B cell (primary cell): ENCODE measurements at places on chromosomes 11 and 22.

DNA sequence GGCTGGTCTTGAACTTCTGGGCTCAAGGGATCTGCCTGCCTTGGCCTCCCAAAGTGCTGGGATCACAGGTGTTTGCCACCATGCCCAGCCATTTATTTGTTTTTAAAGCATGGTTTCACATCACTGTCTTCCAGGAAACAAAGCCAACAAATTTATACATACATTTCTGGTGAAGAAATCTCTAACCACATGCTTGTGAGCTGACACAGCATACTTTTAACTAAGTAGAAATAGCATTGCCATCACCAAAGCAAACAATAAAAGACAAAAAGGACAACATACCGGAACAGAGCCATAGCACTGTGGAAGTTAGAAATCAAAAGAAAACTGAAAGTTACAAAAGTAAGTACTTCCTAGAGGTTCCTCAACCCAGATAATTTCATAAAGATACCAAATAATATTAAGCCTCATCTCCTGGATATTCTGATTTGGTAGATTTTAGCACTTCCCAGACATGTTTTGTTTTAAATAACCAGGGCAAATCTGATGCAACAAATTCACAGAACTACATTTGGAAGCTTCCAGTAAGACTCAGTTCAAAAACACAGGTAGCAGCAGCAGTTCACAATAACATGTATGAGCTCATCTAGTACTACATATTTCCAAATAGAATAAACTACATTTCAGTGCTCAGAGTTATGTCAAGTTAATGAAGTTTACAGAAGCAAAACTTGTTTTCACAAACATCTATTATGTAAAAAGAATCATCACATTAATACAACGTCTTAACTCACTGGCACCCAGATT is 70.6 kb downstream of the RRAS2 start:
- DNase-seq: no peak

- DNase-seq: no peak
Measured at GRCh38 chr11:17430616-17431015, 42.2 kb upstream of the KCNJ11 start.

DNA sequence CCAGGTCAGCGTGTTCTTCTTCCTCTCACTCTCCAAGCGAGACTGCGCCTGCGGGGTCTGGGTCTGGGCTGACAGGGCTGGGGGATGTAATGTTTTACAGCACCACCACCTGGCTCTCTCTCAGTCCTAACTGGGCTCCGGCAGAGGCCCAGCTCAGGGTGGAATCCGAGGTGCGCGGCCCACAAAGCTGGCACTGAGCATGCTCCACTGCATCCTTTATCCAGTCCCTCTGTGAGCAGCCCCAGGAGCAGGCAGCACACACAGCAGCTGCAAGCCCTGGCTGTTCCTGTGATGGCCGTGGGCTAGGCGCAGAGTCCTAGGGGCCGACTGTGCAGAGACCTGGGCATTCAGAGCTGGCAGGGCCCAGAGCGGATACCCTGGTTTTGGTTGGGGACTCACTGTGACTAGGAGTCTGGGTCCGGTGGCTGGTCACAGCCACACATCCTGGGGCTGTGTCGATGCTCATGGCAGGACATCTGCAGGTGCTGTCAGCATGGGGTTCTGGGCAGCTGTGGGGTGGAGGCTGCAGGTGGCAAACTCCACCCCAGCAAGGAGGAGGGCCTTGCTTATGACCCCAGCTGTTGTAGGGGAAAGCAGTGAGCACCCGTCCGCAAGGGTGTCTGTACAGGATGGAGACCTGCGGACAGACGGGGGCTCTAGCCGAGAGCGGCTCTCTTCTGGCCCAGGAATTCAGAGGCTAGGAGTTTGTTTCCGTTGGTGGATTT is 4.0 kb downstream of the LRRC75B start:
- no peak for DNase-seq

DNA sequence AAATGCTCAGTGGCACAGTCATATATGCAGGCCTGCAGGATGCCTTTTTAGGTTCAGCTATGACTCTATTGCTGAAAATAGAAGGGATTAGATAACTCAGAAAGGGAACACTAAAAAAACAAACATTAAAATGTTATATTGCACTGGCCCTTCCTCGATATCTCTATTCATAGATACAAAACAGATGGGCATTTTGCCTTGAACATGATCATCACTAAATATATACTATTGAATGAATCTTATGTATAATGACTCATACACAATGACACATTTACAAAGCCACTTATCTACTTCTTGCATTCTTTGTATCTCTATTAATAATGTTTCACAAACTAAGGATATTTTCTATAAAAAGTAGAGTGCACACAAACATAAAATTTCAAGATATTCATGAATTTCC is 2352.8 kb upstream of the RAG2 start:
- DNase-seq: no peak

DNA sequence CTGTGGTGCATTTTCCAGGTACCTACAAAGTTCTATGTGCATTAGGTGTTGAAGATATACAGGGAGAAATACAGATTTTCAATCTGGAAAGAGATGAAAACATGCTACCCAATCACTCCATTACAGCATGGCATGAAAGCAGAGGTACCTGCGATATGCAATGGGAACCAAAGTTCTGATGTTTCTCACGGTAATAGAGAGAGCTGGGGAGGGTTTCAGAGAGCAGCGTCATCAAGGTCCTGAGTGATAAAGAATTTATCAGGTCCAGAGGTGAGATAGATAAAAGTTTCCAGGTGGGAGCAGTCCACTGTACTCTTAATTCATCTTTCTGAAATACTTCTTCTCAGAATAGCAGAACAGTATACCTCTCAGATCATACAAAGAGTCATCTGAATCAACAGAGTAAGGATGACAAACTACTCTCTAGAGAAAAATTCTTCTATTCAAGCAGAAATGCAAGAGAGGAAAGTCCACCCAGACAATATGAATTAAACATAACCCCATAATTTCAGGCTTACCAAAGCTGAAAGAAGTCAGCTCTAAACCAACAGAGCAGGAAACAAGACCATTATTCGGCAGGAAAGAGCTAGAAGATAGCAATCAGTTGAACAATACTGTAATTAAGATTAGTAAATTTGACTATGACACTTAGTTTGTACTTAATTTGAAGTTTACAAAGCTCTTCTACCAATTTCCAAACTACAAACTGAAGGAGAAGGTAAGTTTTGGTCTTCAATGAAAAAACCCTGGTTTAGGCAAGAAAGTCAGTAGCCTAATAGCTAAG is 12.8 kb downstream of the CTSC start:
- DNase-seq: no peak

GRCh38 chr11:12100841-12101242 is 9.5 kb upstream of the MICAL2 start:
- DNase-seq: no peak

GRCh38 chr22:40401981-40402406 is 31.6 kb downstream of the SGSM3 start:
- peak; percentile 63 for DNase-seq

- no peak for DNase-seq
Measured at GRCh38 chr11:69459848-69460539, 21.5 kb upstream of the LINC01488 start.

GRCh38 chr22:49512487-49513165 is 315.0 kb downstream of the BRD1 start:
- DNase-seq: no peak

- DNase-seq: no peak
Measured at GRCh38 chr11:12393691-12394090, 16.3 kb downstream of the PARVA start.

DNA sequence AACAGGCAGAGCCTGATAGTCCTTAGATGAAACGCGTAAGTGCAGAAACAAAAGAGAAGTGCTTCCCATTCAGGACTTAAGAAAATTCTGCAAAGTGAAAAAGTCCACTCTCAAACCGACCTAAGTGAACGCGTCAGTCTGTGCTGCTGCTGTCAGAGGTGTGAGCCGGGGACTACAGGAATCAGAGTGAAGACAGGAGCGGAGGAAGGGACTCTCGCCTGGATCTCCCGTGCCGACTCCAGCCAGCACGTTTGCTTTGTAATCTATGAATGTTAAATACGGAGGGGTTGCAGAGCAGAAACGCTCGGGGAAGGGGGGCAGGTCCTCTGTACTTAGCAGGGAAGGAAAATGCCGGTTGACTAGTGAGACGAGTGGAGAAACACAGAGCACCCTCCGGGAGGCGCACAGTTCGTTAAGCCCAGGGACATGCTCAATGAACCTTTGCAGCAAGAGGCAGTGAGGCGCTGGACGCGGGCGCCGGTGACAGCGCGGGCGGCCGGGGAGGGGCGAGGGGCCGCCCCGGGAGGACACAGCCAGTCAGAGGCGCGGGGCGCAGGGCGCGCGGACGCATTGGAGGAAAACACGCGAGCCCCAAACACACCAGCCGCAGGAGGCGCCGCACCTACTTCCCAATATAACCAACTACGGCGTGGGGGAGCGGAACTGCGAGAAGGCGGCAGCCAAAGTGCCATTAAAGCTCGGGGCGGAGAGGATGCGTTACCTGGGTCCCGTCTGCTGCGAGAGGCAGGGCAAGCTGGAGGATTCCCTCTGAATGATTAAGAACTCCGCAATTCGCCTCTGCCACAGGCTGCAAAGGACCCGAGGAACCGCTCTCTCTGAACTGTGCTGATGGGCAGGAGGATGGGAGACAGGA is at the start of gene CNTN5:
CNTN5 (plus strand) TSS at position 598 of the 874 bp plus-strand sequence.
- DNase-seq: no peak

GRCh38 chr11:12421386-12421785 is 44.0 kb downstream of the PARVA start:
- no peak for DNase-seq

- no peak for DNase-seq
Measured at GRCh38 chr11:32448232-32448631, 12.9 kb upstream of the WT1 start.

- no peak for DNase-seq
Measured at GRCh38 chr22:41357191-41357590, 24.6 kb upstream of the TEF start.

- DNase-seq: no peak
Measured at GRCh38 chr22:35099883-35100282, 33.9 kb downstream of the ISX start.

DNA sequence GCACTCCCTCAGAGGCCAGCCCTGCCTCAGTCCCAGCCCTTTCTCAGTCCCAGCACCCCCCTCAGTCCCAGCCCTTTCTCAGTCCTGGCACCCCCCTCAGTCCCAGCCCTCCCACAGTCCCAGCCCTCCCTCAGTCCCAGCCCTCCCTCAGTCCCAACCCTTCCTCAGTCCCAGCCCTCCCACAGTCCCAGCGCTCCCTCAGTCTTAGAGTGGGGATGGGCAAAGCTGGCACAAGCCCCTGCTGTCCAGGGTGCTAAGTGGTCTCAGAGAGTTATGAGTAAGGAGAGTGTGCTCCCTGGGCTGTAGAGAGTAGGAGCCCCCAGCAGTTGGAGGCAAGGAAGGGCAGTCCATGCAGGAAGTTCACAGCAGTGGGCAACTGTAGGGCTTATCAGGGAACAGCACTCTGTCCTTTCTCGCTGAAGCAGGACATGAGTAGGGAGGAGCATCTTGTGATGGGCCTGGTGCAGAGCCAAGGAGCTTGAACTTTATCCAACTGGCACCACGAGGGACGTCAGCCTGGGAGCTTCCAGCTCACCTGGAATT is 51.4 kb upstream of the CRYBB3 start:
- no peak for DNase-seq

DNA sequence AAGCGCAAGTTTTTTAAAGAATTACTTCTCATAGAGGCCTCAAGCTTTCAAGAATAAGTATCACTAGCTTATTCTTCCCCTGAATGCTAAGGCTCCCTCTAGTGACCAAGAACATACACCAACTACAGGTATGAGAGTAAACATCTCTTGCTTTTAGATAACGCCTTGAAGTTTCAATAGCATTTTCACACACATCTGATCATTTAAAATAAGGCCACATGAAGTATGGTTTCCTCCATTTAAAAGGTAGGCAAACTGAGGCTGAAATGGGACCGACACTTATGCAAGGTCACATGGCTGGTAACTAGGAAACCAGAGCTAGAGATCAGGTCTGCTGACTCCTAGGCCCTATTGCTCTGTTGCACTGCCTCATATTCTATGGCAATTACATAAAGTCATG is 66.5 kb downstream of the CCDC34 start:
- no peak for DNase-seq

DNA sequence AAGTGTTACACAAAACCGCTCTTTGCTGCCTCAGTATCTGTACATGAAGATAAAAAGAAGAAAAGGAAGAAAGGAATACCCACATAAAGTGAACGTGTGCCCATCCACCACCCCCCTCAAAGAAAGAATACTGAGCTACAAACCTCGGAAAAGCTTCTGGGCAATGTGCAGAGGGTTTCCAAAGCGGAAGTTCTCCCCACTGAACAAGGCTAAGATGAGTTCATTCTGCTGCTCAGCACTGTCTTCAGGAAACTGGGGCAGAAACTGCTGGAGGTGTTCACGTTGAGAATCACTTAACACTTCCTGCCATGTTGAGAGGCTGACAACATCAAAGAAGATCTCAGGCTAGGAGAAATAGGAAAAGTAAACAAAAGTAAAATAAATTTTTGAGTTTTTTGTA is 6.9 kb downstream of the NFRKB start:
- no peak for DNase-seq

DNA sequence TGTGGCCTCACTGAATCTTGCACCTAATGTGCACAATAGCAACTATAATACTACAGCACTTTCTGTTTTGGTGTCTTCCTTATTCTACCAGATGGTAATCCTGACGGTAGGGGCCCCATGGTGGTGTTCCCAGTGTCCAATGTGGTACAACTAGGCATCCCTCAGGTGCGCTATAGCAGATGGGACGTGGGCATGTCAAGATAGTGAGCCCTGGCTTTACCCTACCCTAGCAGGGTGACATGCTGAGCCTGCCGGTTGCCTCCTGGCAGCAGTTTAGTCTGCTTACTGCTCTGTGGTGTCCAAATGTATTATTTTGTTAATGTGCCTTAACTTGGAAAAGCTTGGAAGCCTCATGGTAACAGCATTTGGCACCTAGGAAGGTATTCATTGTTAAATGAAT is 19.2 kb downstream of the ACO2 start:
- DNase-seq: no peak

GRCh38 chr22:17786435-17787161 is 12.3 kb upstream of the BID start:
- DNase-seq: no peak

DNA sequence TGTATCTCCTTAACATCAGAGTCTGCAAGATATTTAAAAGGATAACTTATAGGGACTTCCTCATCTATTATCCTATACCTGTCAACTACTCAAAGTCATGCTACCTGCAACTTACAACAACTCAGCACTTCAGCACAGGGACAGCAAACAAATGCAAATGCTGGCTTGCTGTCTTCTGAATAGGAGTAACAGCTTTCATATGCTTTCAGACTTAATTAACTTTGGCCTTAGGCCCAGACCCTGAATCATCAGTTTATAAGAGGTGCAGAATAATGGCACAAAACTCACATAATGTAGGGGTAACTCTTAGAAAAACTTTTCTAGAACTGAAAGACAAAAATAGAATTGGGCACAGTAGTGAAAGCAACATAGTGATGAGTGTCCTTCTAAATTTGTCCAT is 953.4 kb downstream of the DLG2 start:
- no peak for DNase-seq

DNA sequence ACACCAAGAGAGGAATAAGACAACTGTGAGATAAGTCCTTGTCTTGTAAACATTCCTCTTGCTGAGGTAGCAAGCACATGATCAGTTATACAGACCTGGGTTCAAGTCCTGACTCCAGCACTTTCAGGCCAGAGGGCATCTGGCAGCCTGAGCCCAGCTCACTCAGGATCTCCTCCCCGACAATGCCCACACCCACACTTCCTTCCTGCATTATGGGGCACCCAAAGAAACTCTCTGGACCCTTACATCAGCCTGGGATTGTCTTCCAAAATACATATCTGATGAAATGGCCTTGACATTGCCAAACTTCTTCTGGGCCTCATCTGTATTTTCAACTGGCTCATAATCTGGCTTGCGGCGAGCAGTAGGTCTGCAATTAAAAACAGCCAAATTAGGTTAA is 48.6 kb downstream of the ARFGAP3 start:
- DNase-seq: no peak
